ENCODE measurements at places on chromosomes 1 and 21.

DNA sequence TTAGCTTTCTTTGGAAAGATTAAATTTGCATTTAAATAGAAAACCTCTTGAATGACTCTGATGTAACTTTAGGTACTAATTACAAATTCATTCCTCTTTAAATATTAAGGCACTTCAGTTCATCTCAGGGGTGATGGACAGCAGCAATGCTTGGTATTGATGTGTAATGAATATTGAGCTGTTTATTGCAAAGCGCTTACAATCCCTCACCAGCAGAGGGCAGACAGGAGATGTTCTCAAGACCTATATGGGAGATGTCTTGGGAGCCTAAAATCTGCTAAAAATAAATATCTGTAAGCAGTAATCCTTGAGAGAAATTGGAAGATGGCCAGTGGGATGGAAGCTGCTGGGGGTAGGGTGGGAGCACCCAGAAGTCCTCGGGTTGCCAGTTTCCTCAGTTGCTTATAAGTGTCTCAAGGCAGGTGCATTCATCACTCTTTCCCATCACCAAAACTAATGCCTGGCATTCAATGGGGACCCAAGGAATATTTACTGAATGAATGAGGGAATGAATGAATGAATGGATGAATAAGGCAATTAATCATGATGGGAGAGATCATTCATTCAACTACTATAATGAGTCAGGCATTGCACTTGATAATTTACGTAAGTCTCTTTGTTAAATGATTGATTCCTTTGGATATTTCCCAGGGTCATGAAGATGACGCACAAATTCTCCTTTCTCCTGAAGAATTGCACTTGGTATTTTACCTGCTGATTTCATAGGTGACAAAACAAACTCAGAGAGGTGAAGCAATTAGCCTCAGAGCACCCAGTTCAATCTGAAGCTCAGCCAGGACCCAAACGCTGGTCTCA is 2.3 kb downstream of the KLHDC8A start:
- peak; percentile 49 for DNase-seq

GRCh38 chr1:63624911-63625310 is 31.7 kb downstream of the PGM1 start:
- DNase-seq: peak; percentile 19

GRCh38 chr1:64328193-64328592 is 124.8 kb downstream of the UBE2U start:
- no peak for DNase-seq

GRCh38 chr1:204094856-204095634 is 22.1 kb downstream of the SOX13 start:
- DNase-seq: no peak

DNA sequence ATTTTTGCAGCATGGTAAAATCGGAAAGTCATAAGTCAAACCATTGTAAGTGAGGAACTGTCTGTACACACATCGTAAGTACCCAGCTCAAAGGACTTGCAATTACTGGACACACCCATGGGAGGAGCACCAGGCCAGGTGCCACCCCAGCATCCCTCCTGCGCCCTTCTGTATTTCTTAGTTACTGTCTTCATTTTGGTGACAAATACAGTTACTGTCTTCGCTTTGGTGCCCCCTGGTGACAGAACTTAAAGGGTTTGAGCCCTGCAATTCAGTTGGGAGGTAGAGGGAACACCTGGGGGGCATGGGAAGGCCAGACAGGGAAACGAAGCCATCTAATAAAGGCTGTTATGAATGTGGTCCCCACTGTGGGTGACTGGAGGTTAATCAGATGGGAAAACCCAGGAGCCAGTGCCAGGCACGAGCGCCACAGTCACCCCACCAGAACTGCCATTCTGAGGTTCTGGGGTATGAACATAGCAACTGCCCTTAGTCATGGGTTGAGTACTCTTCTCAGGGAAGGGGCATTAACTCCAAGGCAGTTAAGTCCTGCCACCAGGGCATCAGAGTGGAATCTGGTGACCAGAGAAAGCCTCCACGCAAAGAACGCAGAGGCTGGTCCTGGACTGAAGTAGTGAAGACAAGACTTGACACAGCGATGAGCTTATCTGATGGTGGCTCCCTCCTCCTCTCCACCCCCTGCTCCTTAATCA is 612.9 kb downstream of the PTPRU start:
- peak; percentile 26 for DNase-seq

DNA sequence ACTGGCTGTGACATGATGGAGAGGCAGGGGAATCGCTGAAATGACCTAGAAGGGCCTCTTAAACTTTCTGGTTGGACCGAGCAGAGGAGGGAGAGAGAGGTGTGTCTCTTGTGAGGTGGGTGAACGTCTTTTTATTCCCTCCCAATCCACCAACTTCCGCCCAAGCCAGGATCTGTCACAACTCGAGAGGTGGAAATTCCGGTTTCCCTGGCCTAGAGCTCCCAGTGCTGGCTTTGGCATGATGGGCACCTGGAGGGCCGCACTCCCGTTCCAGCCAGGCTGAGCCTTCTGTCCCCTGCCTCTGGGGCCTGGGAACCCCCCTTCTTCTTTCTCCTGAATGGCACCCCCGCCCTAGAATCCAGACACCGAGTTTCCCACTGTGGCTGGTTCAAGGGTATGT is at the start of gene SEMA4A:
Gene SEMA4A, plus strand, starts transcription at position 224 of the 400 bp plus-strand sequence. CDS start 994 bp downstream, outside the sequence.
- DNase-seq: no peak

DNA sequence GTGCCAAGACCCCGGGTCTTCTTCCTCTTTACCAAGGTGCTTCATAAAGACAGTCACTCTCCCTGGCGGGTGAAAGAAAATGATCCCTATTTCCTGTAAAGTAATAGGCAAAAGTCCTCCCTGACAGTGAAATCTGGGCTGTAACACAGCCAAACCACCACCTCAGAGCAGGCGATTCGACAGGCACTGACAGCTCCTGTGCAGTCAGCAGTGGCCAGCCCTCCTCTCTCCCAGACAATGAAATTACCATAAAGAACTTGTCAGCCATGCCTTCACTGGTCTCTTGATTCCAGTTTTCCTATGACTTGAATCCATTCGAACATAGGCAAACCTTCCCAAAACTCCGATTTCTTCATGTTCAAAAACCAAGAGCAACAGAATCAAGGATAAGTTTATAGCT is 492.2 kb upstream of the DAB1 start:
- no peak for DNase-seq

DNA sequence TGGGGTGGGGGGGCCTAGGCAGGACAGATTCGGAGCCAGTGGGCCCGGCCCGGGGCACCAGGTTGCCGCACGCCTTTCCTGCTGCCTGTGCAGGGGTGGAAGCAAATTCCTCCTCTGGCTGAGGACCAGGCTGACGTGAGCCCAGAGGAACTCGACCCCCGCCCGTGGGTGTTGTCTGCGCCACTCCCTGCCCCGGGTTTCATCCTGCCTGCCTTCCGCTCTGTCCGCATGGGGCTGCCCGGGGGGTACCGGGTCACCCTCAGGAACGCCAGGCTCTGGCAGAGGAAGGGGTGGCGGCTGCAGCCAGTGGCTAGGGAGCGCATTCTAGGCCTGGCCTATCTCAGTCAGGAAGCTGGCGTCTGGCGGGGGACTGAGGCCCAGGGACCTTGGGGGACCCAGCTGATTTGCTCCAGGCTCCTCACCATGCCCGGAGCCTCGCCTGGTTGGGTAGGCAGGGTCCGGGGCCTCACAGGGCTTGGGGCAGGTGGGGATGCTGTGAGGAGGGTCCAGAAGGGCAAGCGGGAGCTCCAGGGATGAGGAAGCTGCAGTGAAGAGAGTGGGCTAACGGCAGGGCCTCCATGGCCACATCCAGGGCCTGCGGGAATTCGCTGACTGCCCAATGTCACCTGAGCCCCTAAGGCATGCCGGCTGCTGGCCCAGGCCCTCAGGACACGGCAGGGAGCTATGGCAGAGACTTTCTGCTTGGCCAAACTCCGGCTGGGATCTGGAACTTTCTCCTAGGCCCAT is 2.4 kb upstream of the IBA57 start:
- peak; percentile 52 for DNase-seq

DNA sequence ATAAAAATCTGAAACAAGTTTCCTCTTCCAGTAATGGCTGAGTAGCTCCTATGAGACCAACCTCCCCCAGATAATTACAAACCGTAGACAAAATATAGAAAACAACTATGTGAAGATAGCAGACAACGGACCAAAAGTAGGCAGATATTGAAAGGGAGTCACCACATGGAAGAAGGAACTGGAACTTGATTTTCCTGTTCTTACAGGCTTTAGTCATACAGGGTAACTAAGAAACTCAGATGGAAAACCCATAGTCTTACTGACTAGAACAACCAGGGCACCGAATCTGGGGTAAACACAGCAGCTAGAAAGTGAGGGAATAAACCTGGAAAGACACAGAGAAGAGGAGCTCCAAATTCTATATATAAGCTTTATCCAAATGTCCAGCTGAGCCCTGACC is 26.0 kb downstream of the LMX1A start:
- no peak for DNase-seq

DNA sequence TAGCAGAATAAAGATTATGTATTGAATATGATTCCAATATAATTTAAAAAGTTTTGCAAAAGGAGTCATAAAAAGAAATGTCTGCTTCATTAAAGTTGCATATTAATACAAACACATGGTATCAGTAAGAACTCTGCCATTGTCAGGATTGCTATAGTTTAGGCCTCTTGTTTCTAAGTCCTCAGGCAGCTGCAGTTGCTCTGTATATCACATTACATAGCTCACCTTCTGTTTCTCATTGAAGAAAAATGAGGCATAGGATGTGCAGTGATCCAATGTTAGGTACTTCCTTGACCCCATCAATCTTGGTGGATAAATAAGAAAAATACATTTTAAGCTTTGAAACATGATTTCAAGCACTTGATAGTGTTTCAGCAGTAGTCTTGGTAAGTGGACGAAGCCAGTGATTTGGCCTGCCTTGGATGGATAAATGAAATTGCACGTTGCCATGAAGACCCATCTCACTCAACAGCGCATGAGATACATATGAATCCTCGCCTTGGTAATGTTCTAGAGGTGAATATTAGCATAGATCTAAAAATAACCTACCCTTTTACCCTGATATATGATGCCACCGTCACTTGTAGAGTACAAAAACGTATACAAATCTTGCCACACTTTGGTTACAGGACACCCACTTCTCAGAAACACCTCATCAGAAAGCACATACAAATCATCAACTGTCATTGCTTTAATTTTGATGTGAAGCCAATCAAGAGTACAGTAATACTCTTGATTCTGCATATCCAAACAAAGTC is 25.3 kb downstream of the ZFYVE9 start:
- DNase-seq: no peak

GRCh38 chr21:24372506-24372905 is 1234.8 kb downstream of the MRPL39 start:
- DNase-seq: no peak

DNA sequence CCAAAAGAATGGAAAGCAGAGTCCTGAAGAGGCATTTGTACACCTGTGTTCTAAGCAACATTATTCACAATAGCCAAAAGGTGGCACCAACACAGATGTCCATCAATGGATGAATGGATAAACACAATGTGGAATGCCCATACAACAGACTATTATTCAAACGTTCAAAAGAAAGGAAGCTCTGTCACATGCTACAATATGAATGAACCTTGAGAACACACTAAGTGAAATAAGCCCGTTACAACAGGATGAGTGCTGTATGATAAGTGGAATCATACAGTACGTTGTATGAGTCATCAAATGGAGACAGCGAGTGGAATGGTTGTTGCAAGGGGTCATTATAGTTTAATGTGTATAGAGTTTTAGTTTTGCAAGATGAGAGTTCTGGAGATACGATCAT is 80.1 kb downstream of the SH3BGR start:
- DNase-seq: no peak

- no peak for DNase-seq
These were observed 21.1 kb downstream of the KPNA6 start for GRCh38 chr1:32128964-32129363.

DNA sequence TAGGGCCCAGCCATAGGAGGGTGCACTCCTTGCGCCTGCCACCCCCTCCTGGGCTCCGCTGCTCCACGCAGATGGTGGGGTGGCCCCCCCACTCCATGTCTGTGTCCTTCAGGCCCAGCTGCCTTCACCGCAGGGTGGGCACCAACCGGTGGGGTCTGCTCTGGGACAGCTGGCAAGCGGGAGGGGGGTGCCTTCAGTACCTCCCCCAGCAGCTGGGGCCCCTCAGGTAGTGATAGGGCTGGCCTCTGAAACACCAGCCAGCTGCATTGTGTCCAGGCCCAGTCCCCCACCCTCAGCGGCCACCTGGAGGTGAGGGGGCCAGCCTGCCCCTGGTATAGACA is 360 bp downstream of the GJC2 start:
- DNase-seq: no peak

- DNase-seq: no peak
These were observed 14.7 kb downstream of the ATPAF1 start for GRCh38 chr1:46653405-46653958.

DNA sequence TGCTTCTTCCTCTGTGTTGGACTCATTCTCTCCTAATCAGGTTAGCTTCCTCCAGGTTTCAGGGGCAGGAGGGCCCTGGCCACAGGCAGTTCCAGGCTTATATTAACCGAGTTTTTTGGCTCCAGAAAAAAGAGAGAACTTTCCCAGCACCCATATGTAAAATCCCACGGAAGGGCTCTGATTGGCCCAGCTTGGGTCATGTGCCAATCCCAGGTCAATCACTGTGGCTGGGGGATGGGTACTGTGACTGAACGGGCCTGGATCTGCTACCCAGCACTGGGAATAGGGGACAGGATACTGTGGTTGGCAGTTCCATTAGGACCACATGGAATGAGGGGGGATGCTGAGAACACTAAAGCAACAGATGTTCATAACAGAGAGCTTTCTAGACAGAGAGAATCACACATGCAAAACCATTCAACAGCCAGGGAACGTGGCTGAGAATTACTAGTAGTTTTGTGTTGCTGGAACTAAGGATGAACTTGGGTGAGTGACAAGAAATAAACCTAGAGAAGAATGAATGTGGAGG is 51.1 kb upstream of the NEK2 start:
- no peak for DNase-seq

GRCh38 chr1:54597455-54598030 is 25.8 kb downstream of the FAM151A start:
- no peak for DNase-seq

DNA sequence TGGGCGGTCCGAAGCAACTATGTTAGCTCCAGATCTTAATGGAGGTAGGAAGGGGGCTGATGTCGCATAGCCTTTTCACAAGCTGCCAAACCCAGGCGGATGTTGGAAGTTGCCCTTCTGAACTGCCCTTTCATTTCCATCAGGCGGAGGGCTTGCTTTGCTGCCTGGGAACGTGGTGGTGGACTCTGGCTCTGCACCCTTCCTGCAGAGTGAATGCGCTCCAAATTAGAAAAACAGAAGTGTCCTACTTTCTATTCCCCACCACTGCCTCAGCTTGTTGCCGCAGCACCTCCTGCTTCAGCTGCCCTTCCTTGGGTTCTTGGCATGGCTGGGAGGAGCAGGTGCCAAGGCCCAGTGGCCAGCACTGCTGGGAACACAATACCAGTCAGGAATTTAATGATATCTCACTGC is 60.6 kb downstream of the AK4 start:
- DNase-seq: no peak

- no peak for DNase-seq
These were observed 45.6 kb downstream of the ZBTB18 start for GRCh38 chr1:244096691-244097090.

- no peak for DNase-seq
These were observed 30.1 kb downstream of the ATF3 start for GRCh38 chr1:212638492-212639151.
